ENCODE measurements at places on chromosomes 3 and 15.

DNA sequence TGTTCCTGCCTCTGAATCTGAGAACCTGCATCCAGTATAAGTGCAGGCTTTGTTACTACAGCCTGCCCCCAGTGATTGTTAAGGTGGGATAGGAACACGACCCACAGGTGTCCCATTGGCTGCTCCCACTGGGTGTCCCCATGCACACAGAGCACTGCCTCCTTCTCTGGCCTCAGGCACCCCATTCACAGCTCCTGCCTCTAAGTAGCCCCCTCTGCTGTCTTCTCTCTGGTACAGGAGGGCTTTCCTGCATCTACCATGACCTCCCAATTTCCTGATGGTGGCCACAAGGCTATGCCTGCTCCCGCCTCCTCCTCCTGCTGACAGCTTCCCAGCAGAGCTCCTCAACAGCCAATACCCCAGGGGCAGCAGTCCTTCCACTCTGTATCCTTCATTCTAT lies 238.6 kb upstream of the TMC3 start:
- no peak for DNase-seq

DNA sequence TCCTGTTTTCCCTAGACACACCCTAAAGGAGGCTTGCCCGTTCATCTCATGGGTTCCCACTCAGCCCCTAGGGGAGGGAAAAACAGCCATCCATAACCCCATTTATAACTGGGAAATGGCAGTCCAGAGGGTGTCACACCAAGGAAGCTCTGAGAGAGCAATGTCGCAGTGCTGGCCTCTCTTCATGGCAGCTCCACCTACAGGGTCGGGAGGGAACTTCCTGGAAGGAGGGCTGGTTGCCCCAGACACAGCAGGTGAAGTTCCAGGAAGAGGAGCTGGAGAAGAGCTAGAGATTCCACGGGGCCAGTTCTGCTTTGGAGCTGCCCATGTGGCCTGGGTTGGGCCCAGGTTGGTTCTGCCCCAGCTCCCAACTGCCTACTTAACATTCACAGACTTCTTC lies 22.3 kb upstream of the LINGO1 start:
- DNase-seq, result no peak

DNA sequence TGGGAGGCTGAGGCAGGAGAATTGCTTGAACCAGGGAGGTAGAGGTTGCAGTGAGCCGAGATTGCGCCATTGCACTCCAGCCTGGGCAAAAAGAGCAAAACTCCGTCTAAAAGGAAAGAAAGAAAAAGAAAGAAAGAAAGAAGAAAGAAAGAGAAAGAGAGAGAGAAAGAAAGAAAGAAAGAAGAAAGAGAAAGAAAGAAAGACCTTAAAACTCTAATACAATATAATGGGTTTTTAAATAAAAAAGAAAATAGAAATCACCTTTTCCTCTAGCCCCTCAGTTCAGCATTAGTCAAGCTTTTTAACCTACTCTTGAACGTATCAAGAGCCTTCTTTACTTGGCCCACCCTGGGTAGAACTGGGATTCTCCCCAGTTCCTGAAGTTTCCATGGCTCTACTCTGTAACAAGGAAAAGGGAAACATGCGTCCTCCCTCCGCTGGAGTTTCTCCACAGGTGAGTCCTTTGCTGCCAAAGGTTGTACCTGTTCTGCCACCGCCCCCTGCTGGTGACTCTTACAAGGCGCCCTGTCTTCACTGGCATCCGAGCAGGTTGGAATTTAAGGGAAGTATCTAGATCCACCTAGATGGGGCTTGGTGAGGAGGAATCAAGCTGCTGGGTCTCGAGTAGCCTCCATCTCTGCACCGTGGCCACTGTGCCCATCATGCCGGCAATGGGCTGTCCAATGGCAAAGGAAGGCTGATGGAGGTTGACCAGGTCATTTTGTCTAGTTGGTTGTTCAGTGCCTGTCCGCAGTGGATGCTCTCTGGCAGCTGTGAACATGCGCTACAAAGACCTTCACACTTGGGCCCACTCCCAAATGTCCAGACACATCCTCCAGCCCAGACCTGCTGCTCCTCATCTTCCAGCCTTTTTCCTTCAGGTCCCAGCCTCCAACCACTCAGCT lies 20.6 kb upstream of the EPHB3 start:
- peak; percentile 63 for DNase-seq

DNA sequence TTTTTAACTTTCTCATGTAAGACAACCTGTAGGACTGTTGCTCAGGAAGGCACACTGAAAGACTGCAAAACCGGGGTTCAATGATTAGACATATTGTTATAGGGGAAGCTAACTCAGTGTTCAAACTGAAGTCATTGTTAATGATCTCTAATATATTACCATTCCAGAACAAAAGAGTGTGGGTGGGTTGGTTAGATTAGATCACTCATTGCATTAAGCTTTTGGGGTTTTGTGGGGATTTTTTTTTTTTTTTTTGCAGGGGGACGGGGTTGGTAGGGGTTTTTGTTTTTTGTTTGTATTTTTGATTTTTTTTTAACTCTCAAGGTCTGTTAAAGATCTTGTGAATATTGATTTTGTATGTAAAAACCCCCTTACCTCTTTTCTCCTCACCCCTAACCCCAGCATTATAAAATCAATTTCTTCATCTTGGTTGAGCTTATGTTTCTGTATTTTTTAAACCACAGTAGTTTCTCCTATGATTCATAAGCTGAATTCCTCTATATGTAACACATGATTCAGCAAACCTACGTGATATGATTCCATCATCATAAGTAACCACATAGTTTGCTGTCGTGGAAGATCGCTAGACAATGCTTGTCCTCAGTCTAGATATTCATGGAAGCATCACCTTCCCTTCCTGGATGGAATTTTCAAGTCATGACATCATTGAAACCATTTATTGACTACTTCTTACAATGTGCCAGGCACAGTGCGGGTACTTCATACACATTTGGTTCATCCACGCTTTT lies 544.1 kb upstream of the MDFIC2 start:
- peak; percentile 10 for DNase-seq

GRCh38 chr3:48047841-48048464 lies 31.7 kb upstream of the MAP4 start:
- DNase-seq, result peak; percentile 26

GRCh38 chr3:81249540-81250029 lies 511.9 kb downstream of the GBE1 start:
- no peak for DNase-seq

DNA sequence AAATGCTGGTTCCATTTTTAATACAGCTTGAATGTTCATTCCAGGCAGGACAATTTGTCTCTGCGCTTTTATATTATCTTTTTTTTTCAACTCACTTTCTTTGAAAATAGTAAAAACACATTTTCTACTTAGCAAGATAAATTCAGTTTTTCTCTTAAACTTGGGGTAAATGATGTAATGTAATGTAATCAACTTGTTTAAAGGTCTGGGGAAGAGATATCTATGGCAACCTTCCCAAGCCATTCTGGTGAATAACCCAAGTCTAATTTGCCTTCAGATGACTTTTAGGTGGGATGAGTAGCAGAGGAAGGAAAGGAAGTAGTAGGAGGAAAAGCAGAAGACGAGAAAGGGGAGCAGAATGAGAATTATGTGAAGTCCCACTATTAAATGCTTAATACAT lies 335.1 kb downstream of the SV2B start:
- DNase-seq, result no peak

DNA sequence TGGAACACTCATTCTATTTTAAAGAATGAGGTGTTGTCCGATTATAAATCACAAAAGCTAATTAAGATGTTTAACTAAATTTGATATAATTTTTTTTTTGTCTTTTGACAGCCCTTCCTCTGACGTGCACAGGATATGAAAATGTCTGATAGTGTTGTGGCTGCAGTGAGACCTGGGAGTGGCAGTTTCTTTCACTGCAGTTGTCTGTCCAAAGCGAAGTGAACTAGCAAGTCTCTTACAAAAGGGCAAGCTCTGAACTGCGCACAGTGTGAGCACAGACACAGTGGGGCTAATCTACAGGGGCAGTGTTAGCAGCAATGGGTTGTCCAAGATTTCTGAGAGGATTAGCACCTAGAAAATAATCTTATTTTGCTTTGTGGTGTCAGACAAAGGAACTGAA lies 29.1 kb upstream of the MYRIP start:
- no peak for DNase-seq

- no peak for DNase-seq
These were observed 964.9 kb upstream of the NR2F2 start for GRCh38 chr15:95365511-95366107.

DNA sequence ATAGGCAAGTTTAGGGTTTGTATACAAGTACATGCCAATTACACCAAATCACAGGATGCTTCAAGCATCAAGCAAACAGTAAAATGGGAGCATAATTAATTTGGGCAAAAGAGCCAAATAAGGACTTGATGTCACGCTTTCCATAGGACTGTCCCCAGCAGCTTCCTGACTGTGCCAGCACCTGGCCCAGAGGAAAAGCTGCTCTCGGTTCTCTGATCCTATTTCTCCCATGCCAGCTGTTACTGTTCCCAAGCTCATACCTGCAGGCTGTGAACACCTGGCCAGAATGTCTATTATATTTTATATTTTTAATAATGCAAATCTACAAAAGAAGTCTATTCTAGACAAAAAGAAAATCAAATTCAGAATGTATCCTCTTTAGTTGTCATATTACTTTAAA lies 12.2 kb downstream of the ZXDC start:
- DNase-seq, result no peak

GRCh38 chr3:194760494-194761137 lies 74.9 kb downstream of the FAM43A start:
- no peak for DNase-seq
